HT1080 (cell line): ENCODE measurements at places on chromosomes 16 and 17. TPM values are rescaled to one million over a fixed set of nuclear protein-coding genes. Genes with fewer than 3 reads are reported as not detected.

EPX gene
- total RNA-seq: 0.16 TPM in 1 of 2 replicates, not detected in the other

PIK3R5 gene
- total RNA-seq: not detected in 2 replicates

CCL7 gene
- total RNA-seq: not detected in 2 replicates

UBE2Z gene
- 94.8 and 123 TPM in 2 replicates for total RNA-seq

TPSB2 gene
- total RNA-seq: not detected in 2 replicates

GPRC5C gene
- total RNA-seq: not detected in 2 replicates

SOX15 gene
- total RNA-seq: 0.31 and 1.8 TPM in 2 replicates

HBQ1 gene
- 2.0 and 3.6 TPM in 2 replicates for total RNA-seq

CLEC3A gene
- total RNA-seq: not detected in 2 replicates

RNF112 gene
- total RNA-seq: 0.27 TPM in 1 of 2 replicates, not detected in the other

FBXL19 gene
- total RNA-seq: 61.1 and 70.8 TPM in 2 replicates

ZPBP2 gene
- total RNA-seq: not detected in 2 replicates

PRKAR1A gene
- total RNA-seq: 106 and 125 TPM in 2 replicates

CES5A gene
- total RNA-seq: not detected in 2 replicates

EVI2A gene
- total RNA-seq: 14.6 and 17.7 TPM in 2 replicates

CCL17 gene
- total RNA-seq: not detected in 2 replicates

GNG13 gene
- not detected in 2 replicates for total RNA-seq

GRAP gene
- total RNA-seq: 0.11 and 0.23 TPM in 2 replicates

TMEM88 gene
- total RNA-seq: 0.88 TPM in 1 of 2 replicates, not detected in the other

CCL4 gene
- total RNA-seq: not detected in 2 replicates

RNPS1 gene
- total RNA-seq: 249 and 290 TPM in 2 replicates

SALL1 gene
- total RNA-seq: 4.0 and 6.0 TPM in 2 replicates

NRN1L gene
- total RNA-seq: not detected in 2 replicates

TPSAB1 gene
- total RNA-seq: not detected in 2 replicates

KRTAP16-1 gene
- not detected in 2 replicates for total RNA-seq

SMIM36 gene
- total RNA-seq: not detected in 2 replicates

CDH5 gene
- 0.03 and 0.23 TPM in 2 replicates for total RNA-seq

SLC2A4 gene
- 0.03 TPM in 1 of 2 replicates, not detected in the other for total RNA-seq

MT1M gene
- not detected in 2 replicates for total RNA-seq

MMD gene
- total RNA-seq: 6.4 and 13.6 TPM in 2 replicates

RDM1 gene
- total RNA-seq: 3.2 and 5.1 TPM in 2 replicates
